KBM-7 (cell line): ENCODE measurements at places on chromosomes 12 and 14.

DNA sequence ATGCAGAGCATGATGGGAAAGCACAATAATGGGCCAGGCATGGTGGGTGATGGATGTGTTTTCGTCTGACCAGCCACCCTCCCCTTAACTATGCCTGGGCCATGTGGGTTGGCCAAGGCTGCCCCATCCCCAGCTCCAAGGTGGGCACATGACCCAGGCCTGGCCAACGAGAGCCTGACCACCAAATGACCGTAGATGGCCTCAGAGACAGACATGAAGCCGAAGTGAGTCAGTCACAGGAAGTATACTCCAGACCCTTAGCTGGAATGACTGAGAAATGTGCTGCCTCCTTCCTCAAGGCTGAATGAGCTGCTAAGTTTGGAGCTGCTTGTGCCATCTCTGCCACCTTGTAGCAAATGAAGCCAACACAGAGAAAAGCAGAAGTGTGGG lies 233.6 kb downstream of the BCL11B start:
- DNase-seq = no peak

DNA sequence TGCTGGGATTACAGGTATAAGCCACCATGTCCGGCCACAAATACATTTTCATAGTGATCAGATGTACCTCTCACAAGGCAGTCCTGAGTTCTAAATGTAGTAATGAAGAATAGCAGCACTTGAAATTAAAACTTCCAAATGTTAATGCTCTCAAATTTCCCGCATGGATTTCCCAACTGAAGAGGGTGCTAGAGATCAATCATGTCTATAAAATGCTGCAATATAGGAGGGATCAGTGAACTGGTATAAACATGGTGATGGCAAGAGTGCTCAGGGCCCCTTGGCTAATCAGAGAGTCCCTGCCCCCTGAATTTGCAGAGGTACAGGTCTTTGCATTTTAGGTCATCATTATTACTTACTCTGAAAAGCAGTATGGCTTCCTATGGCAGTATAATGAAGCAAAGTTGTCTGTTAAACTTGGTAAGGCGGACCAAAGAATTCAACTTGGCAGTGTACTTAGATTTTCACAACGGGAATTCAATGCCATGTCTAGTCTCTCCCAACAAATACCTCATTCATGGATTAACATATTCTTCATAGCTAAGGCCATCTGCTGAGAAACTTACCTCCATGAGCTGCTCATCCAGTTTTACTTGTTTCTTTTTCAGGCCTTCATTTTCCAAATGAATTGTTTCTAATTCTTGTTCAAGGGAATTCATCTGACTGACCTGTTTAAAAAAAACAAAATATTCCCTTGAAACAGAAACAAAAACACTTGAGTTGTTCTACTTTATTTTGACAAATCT lies 67.0 kb upstream of the SAV1 start:
- DNase-seq = no peak

GRCh38 chr12:97005174-97005573 lies 98.1 kb downstream of the NEDD1 start:
- DNase-seq = no peak

DNA sequence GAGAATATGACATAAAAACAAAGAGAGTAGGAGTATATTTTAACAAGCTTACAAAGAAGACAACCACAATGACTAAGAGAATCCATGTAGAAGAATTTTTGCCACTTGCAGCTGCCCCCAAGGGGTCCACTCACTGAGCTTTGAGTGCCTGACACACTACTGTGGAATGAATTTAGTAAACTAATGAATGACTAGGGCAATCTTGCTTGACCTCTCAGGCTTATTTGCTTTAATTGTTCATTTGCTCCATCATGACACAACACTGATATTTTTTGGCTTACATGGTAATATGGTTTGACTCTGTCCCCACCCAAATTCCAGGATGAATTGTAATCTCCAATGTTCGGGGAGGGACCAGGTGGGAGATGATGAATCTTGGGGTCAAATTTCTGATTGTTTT lies 249.1 kb upstream of the FAR2 start:
- DNase-seq = no peak

GRCh38 chr14:50260511-50260910 lies 29.1 kb upstream of the SOS2 start:
- DNase-seq = peak; percentile 49

DNA sequence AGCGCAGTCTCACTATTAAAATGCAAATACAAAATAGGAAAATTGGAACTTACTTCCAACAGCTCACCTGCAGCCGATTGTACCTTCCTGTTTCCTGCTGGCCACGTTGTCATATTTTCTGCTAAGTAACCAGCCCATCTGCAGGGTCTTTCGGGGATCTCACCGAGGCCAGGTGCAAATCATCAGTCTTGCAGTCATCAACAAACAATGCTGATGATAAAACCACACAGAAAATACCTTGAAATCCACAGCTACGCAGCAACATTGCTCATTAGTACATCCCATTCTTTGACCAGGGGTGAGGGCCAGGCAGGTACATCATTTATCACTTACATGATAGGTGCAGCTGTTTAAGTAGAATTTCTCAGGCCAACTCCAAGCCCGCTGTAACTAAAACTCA lies 406.9 kb downstream of the TMEM121 start:
- no peak for DNase-seq

DNA sequence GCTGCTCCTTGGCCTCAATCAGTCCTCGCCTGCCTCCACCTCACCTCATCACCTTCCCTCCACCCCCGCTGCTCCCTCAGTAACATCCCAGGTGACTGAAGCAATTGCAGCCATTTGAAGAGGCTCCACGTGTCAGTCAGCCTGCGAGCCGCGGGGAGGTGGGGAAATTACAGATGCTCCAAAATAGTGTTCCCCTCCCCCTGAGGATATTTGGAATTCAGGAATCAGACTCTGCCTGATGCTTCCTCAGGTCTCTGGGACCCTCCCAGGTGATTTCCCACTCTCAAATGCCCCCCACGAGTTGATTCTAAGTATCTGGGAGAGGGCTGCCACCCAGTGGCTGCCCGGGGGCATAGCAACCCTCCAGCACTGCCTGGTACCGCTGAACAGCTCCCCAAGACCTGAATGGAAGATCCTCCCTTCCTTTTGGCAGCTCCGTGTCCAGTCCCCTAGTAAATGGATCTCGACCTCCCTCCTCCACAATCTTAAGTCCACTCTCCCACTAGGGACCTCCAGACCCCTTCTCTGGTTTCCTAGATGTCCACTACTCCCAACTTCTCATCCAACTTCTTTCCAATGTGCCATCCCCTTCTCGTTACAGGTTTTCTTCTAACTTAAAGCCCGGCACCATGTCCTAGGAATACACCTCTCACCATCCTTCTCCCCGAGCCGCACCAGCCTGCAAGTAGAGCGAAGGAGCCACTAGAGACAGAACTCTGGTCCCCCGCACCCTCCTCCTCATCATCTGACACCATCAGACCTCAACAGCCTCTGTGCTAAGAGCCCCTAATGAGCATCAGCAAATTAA lies 1.4 kb upstream of the ASIC1 start:
- DNase-seq = peak; percentile 79

DNA sequence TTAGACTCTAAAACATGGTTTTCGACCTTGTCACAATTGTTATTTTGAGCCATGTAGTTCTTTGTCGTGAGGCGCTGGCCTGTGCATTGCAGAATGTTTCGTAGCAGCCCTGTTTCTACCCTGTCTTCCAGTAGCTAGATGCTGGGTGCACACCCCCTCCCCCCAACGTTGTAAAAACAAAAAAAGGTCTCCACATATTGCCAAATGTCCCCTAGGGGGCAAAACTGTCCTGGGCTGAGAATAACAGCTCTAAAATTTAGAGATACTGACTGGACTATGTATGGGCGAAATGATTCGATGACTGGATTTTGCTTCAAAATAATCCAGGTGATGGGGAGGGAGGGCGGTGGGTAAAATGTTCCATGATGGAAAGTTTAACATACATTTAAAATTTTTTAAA lies 126.1 kb upstream of the FUT8 start:
- DNase-seq = peak; percentile 48

- DNase-seq = no peak
Observed at GRCh38 chr14:35158951-35159653, 36.8 kb downstream of the PRORP start.

DNA sequence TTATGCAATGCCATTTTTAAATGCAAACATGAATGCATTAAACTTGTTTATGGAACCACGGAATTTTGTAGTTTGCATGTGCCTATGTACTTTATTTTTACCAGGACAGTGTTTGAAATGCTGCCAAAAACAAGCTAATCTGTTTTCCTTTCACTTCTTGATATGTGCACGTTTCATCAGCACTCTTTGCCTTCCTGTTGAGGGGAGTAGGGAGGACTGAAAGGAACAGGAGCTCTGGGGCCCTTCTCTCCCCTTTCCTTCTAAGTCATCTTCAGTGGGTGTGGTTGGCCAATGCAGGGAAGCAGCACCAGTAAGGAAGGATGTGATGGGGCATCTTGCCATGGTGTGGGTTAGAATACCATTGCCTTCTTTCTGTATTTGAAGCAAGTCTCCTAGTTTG lies 12.1 kb upstream of the PPP4R4 start:
- peak; percentile 12 for DNase-seq

GRCh38 chr12:74846116-74846515 lies 308.5 kb downstream of the ATXN7L3B start:
- DNase-seq = no peak

DNA sequence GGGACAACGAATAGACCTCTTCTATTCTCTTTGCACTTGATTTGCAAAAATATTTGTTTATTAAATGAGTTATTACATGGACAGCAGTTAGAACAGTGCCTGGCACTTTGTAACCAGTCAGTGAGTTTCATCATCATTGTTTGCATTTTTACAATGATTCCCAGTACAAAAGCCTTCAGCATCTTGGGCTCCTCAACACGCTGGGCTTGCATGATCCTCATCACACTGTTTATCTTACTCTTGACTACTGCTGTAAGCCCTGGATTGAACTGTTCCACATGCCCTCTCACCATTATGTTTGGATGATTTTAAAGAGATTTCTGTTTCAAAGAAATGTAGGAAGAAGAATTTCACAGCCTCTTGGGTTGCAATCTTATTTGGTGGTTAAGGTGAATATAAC lies 204.3 kb downstream of the PELI2 start:
- no peak for DNase-seq

- DNase-seq = no peak
Observed at GRCh38 chr12:21571046-21571445, 33.6 kb downstream of the GYS2 start.

DNA sequence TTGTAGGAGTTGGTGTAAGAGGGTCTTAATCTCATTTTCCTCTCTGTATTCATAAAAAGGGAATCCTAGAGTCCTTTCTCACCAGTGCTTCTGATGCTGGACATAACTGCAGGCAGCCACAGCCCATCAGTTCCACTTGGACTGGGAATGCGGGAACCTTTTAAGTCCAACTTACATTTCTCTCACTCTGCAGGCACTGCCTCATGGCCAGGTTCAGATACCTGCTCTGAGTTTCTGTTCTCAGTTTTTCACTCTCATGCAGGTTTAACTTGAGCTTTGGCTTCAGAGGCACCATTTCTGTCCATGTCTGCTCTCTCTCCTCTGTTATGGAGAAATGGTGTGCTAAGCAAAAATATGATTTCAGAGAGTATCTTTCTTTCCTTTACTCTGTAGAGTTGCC lies 4.2 kb downstream of the ACVR1B start:
- no peak for DNase-seq

DNA sequence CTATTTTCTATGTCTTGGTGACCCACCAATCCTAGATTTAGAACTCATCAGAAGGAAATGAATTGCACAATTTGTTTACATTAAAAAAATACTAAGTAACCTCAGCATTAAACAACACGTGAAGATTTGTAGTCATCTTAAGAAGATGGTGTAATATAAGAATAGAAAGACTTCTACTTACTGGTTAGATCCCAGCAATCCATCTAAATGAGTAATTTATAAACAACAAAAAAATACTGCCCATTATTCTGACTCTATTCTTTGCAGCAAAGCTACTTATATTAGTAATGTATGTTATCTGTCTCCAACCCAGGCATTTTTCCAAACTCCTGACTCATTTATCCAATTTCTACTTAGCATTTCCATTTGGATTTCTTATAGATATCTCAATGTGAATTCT lies 67.8 kb downstream of the CD163L1 start:
- no peak for DNase-seq

DNA sequence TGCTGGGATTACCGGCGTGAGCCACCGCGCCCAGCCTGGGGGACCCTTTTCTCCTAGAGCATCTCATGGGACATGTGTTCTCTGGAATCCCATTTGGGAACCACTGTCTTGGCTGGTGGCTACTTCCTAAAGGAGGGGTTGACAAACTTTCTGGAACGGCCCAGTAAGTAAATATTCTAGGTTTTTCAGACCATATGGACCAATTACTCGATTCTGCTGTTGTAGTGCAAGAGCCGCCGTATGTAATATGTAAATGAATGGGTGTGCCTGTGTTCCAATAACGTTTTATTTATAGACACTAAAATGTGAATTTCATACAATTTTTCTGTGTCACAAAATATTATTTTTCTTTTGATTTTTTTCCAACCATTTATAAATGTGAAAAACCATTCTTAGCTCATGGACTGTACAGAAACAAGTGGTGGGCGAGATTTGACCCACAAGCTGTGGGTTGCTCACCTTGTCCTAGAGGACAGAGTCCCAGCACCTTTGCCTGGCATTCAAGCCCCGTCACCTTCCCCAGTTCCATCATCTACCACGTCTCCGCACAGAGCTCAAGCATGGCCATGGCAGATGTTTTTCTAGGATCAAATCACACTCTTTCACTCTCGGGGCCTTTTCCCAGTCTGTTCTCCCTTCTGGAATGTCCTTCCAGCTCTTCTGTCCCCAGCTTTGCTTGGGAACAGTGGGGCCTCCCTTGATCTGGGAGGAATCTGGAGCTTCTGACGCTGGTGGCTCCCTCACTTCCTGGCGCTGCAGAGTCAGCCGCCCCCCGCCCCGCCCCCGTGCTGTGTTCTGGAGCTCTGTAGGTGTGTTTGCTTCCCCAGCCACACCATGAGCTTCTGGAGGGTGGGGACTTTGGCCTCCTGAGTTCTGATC lies 17.9 kb upstream of the RCOR1 start:
- no peak for DNase-seq

- DNase-seq = no peak
Observed at GRCh38 chr12:90915353-90915752, 39.6 kb downstream of the CCER1 start.

- no peak for DNase-seq
Observed at GRCh38 chr12:109988274-109988673, 7.9 kb downstream of the GIT2 start.

GRCh38 chr12:129076441-129077320 lies 223.4 kb downstream of the GLT1D1 start:
- no peak for DNase-seq

- DNase-seq = no peak
Observed at GRCh38 chr12:107955966-107956643, 173.0 kb upstream of the WSCD2 start.

DNA sequence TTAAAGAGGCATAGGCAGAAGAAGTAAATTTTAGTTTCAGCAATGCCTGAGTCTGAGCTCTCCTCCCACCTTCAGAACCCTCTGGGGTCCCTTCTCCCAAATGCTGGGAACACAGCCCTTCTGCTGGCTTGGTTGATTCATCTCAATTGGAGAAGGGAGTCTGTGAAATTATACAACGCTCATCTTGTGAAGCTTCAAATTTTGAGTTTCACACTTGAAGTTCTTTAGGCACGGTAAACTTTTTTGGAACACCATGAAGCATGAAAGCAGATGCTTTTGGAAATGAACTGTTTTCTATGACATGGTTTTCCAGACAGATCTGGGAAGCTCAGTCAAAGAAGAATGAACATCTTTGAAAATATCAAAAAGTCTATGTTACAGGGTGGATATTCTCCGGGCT lies 69.9 kb downstream of the TBK1 start:
- no peak for DNase-seq

GRCh38 chr12:125330645-125331341 lies 265.6 kb downstream of the AACS start:
- peak; percentile 60 for DNase-seq

GRCh38 chr12:107091381-107091780 lies 2.0 kb downstream of the CRY1 start:
- no peak for DNase-seq
